ENCODE measurements at places on chromosomes 1 and 21.

GRCh38 chr1:192809307-192810252 lies 741 bp downstream of the RGS2 start:
- DNase-seq: peak; percentile 83
- H3K4me1 ChIP-seq: peaks cover 29% of the 10 kb centered on the region
- H3K4me3 ChIP-seq: peak overlapping the region; percentile 89

DNA sequence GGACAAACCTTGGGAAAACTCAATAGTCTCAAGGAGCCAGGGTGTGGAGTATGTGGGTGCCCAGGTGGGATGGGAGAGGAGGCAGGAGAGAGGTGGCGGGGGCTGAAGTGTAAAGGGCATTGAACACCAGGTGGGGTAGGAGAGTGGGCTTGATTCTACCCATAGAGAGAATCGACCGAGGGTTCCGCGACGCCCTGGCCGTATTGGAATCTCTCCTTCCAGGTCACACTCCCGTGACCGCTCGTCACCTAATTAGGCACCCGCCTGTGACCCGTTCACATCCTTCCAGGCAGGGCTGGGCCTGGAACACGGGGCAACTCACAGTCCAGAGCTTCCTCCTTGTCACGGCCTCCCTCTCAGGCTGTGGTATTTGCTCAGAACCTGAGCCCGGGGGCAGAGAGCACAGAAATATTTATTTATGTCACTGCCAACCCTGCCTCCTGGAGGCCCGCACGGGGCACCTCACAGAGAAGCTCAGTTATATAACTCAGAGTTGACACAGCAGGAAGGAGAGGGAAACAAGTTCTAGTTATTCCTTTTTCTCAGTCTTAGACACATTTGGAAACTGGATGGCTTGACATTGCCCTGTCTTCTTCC lies 12.0 kb downstream of the NCMAP start:
- H3K4me1 ChIP-seq: peaks cover 15% of the 10 kb centered on the region
- H3K27ac ChIP-seq: no peak overlapping the region
- no peak for DNase-seq
- no peaks in the 10 kb centered on the region for H3K36me3 ChIP-seq

DNA sequence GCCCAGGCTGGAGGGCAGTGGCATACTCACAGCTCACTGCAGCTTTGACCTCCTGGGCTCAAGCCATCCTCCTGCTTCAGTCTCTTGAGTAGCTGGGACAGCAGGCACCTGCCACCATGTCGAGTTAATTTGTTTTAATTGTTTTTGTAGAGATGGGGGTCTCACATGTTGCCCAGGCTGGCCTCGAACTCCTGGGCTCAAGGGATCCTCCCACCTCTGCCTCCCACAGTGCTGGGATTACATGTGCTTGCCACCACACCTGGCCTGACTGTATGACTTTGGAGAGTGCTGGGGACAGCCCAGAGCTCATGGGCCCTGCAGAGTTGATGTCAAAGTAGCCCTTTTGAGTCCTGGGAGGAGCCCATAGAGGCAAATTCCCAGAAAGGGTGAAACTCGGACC lies 1.8 kb downstream of the OBSCN start:
- no peak overlapping the region for H3K27ac ChIP-seq
- no peaks in the 10 kb centered on the region for H3K36me3 ChIP-seq

DNA sequence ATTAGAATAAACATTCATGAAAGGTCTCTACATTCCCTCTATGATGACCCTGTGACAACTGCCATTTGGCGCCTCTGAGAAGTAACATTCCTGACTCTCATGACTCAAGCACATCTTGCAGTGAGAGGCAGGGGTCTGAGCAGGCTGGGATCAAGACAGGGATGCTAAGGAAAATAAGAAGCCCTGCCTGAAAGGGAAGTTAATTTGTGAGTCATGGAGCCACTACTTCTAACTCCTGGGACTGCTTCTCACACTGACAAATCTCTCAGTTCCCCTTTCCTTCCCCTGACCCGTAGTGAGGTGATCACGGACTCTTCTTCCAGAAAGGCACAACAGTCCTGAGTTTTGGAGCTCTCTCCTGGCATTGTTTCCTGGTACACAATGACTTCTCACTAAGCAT lies 231.9 kb downstream of the TNR start:
- no peak overlapping the region for H3K27ac ChIP-seq
- peaks cover 37% of the 10 kb centered on the region for H3K27me3 ChIP-seq
- H3K4me3 ChIP-seq: no peak overlapping the region
- peaks cover 9% of the 10 kb centered on the region for H3K4me1 ChIP-seq

DNA sequence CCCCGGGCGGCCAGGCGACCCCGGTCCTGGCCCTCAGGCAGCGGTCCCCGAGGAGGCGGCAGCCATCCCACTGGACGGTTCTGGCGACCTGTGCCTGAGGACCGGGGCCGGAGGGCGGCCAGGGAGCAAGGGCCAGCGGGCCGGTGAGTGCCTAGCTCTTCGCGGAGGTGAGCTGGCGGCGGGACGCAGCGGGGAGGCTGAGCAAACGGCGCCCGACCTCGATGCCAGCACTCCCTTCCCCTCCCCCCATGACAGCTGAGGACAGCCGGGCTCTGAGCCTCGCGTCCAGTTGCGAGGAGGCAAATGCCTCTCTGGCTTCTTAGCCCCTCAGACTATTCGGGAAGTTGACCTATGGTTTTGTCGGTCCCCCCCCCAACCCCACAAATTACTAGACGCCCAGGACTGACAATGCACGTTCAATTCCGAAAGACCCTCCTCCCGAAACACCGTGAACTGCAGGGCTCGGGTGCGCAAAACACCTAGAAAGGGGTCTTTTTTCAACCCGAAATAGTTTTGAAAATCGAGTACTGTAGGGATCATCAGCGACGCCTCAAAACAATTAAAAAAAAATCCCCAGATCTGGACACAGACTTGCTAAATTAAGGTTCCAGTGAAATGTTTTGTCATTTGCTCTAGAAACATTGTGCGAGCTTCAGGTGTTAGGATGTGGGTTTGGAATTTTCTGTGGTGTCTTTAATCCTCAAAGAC lies 8.3 kb downstream of the CDKN2C start:
- H3K4me1 ChIP-seq: peaks cover 21% of the 10 kb centered on the region
- peak; percentile 53 for DNase-seq

GRCh38 chr1:31687601-31688000 lies 16.2 kb downstream of the COL16A1 start:
- no peak overlapping the region for H3K4me3 ChIP-seq
- DNase-seq: no peak
- no peak overlapping the region for H3K27ac ChIP-seq
- peaks cover 13% of the 10 kb centered on the region for H3K27me3 ChIP-seq
- H3K36me3 ChIP-seq: no peaks in the 10 kb centered on the region

DNA sequence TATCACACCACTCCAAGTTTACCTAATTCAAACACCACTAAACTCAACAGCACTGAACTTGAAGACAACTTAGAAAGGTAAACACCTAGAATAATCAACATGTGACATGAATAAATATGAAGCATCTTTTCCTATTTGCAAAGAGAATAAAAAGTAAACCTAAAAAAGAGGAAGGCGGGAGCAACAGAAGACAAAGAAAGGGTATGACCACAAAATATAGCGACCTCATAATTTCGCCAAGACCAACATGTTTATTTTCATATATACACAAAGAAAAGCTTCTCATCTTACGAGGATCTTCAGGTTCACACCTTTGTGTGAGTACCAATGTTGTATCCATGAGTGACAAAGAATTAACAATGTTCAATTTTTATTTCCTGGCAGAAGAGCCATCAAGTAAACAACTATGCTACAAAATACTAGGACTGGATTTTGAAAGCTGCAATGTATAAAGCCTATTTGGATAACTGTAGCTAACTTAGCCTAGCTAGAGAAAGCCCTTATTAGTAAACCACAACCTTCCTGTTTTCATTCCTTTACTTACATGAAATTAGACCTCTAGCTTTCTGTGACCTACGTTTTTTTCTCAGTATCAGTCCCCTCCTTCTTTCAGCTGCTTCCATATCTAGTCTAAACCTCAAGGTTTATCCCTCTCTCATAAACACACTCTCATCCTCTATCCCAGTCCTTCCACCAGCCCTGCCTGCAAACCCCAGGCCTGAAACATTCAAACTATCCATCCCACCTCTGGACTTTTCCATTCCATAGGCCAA lies 21.3 kb upstream of the PHTF1 start:
- peaks cover 13% of the 10 kb centered on the region for H3K4me1 ChIP-seq
- DNase-seq: no peak
- no peaks in the 10 kb centered on the region for H3K27me3 ChIP-seq
- no peak overlapping the region for H3K27ac ChIP-seq
- H3K36me3 ChIP-seq: peaks cover 18% of the 10 kb centered on the region
- no peak overlapping the region for H3K4me3 ChIP-seq

DNA sequence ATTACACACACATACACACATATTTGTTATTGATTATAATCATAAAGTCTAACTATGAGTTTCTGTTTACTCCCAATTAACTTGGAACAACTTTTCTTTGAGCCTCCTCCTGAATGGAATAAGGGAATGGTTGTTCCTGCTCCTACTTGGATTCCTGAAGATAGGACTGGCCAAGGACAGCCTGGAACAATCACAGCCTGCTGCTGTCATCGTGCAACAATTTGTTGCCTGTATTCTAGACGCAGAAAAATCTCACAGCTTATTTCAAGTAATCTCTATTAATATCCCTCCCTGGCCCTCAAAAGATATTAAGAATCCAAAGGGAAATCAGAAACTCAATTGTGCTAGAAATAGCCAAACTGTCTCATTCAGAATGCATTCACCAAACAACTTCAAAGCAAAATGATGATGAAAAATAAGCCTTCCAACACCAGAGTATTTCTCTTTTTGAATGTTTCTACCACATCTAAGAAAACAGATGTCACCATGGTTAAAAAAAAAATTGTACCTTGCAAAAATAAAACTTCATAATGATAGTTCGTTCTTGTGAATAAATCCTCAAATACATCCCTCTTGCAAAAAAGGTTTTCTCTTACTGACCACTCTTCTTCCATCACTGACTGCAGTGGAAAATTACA lies 30.9 kb downstream of the RCAN1 start:
- H3K4me3 ChIP-seq: no peak overlapping the region
- H3K4me1 ChIP-seq: peaks cover 17% of the 10 kb centered on the region
- DNase-seq: no peak
- no peaks in the 10 kb centered on the region for H3K27me3 ChIP-seq
- H3K36me3 ChIP-seq: peaks cover 5% of the 10 kb centered on the region

DNA sequence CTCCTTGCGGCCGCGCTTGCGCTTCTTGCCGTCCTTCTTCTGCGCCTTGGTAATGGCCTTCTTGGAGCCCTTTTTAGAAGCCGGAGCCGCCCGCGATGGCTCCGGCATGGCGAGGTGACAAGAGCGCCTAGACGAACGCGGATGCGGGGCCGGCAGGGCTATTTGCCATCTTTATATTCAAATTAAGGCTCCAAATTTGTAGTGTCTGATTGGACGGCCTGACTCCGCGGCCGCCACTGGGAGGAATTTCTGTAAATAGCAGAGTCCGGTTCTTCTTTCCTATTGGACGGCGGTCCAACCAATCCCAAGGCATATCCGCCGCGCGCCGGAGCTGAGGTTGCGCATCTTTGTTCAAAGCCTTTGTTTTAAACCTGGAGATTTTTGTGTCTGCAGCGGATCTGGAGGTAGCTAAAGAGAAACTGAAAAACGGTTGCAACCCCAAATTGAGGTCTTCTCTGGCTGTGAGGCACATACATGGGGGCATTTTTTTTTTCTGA lies 22.6 kb upstream of the RNF187 start:
- H3K4me3 ChIP-seq: peak overlapping the region; percentile 89
- peak; percentile 96 for DNase-seq
- H3K27me3 ChIP-seq: peaks cover 7% of the 10 kb centered on the region
- H3K27ac ChIP-seq: peak overlapping the region; percentile 91

GRCh38 chr21:36839735-36840134 lies 126.7 kb downstream of the HLCS start:
- no peak for DNase-seq
- H3K4me3 ChIP-seq: no peak overlapping the region
- no peaks in the 10 kb centered on the region for H3K4me1 ChIP-seq
- H3K36me3 ChIP-seq: peaks cover 4% of the 10 kb centered on the region
- H3K27me3 ChIP-seq: no peaks in the 10 kb centered on the region
- no peak overlapping the region for H3K27ac ChIP-seq

GRCh38 chr1:232904566-232904965 lies 45.8 kb upstream of the NTPCR start:
- H3K4me3 ChIP-seq: no peak overlapping the region
- peak; percentile 4 for DNase-seq
- H3K27me3 ChIP-seq: peaks cover 5% of the 10 kb centered on the region
- H3K4me1 ChIP-seq: peaks cover 14% of the 10 kb centered on the region

DNA sequence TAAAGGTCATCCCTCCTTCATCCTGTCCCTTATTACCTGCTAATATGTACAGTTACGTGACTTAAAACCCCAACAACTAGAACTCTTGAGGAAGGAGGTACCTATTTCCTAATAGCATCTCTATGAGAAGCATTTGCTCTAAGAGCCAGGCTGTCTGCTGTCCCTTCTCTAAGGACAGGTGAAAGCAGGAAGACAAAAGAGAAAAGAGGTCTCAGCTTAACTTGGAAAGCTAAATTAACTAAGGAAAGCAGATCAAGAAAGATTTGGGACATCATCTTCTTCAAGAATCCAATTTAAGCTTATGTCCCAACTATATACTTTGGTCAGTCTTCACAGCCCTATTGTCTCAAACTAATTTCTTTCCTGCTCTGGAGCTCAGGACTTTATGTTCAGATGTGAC lies 2.9 kb downstream of the EGLN1 start:
- no peak for DNase-seq
- H3K27me3 ChIP-seq: peaks cover 2% of the 10 kb centered on the region
- H3K4me3 ChIP-seq: peak overlapping the region; percentile 94
- no peak overlapping the region for H3K27ac ChIP-seq
- H3K36me3 ChIP-seq: peaks cover 44% of the 10 kb centered on the region

- no peak overlapping the region for H3K4me3 ChIP-seq
- no peak overlapping the region for H3K27ac ChIP-seq
- no peak for DNase-seq
- H3K4me1 ChIP-seq: no peaks in the 10 kb centered on the region
- H3K36me3 ChIP-seq: no peaks in the 10 kb centered on the region
- H3K27me3 ChIP-seq: no peaks in the 10 kb centered on the region
These were observed 12.5 kb downstream of the CD52 start for GRCh38 chr1:26330276-26330675.

- peaks cover 2% of the 10 kb centered on the region for H3K27me3 ChIP-seq
- H3K4me1 ChIP-seq: no peaks in the 10 kb centered on the region
- H3K4me3 ChIP-seq: no peak overlapping the region
- H3K36me3 ChIP-seq: no peaks in the 10 kb centered on the region
- DNase-seq: no peak
These were observed 15.1 kb upstream of the PLA2G2E start for GRCh38 chr1:19938472-19938871.

- no peaks in the 10 kb centered on the region for H3K27me3 ChIP-seq
- H3K4me3 ChIP-seq: no peak overlapping the region
- no peak for DNase-seq
- no peak overlapping the region for H3K27ac ChIP-seq
These were observed 902.1 kb downstream of the MRPL39 start for GRCh38 chr21:24705201-24705600.

DNA sequence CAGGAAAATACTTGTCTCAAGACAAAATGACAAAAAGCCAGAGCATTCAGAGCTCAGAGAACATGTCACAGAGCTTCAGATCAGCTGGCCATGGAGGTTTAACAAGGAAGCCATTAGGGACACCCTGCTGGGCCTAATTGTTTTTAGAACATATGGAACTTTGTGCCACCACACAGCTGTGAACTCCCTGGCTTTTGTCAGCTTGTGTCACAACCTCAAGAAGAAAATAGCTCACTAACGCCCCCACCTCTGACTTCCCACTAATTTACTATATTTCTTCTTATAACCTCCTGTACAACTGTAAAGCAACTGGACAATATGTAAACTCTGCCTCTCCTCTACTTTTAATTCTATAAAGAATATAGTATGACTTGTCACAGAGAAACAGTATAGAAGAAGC lies 21.0 kb upstream of the TDRD10 start:
- H3K4me3 ChIP-seq: no peak overlapping the region
- no peak overlapping the region for H3K27ac ChIP-seq
- H3K36me3 ChIP-seq: no peaks in the 10 kb centered on the region
- H3K4me1 ChIP-seq: peaks cover 18% of the 10 kb centered on the region
- no peak for DNase-seq

- H3K4me3 ChIP-seq: no peak overlapping the region
- H3K4me1 ChIP-seq: peaks cover 28% of the 10 kb centered on the region
- no peaks in the 10 kb centered on the region for H3K27me3 ChIP-seq
These were observed 31.7 kb downstream of the ATP1A1 start for GRCh38 chr1:116404699-116405098.
